Activated CD8-positive, alpha-beta memory T cell treated with anti-CD3 and anti-CD28 coated beads, Interleukin-2, amount 50 U/mL, for 48 hours (primary cell): ENCODE measurements at places on chromosomes 1 and 21.

DNA sequence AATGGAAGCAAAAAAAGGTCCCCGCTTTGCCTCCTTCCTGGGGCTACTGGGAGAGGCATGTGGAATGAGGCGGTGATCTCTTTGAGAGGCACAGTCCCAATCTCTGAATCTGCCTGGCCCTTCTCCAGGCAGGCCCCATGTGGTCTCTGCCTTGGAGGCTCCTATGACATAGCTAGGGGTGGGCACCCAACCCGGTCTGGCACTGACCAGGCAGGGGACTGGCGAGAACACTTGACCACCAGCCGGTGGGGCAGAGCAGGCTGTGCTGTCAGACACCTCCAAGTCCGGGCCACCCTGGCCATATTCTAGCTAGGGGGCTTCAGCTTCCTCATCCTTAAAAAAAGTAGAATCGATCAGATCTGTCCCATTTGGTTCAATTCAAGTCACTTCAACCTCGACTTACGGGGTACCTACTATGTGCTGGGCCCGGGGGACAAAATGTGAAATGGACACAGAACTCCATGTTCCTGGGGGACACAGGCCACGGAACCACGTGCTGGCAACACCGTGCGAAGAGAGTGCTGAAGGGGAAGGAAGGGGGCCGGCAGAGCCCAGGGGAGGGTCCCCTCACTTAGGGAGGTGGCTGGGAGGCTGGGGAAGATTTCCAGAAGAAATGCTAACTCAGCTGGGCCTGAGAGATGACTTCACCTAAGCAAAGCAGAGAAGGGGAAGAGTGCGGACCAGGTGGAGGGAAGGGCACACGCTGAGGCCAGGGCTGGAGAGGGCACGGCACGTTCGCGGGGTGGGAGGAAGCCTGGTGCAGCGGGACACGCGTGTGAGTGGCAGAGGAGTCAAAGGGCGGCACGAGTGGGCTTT is 33.3 kb downstream of the HSPG2 start:
- DNase-seq = no peak

DNA sequence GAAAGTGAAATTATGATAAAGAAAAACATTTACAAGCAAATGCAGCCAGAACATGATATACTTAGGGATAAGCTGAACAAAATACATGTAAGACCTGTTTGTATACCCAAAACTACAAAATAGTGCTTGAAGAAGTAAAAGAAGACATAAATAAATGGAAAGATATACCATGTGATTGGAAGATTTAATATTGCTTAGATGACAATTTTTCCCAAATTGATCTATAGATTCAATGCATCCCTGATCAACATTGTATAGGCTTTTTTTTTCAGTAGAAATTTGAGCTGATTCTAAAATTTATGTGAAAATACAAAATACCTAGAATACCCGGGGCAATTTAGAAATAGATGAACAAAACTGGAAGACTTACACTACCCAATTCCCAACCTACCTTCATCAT is 76.4 kb downstream of the GABPA start:
- DNase-seq = no peak

GRCh38 chr21:42864815-42865775 is 14.2 kb downstream of the WDR4 start:
- DNase-seq = no peak

DNA sequence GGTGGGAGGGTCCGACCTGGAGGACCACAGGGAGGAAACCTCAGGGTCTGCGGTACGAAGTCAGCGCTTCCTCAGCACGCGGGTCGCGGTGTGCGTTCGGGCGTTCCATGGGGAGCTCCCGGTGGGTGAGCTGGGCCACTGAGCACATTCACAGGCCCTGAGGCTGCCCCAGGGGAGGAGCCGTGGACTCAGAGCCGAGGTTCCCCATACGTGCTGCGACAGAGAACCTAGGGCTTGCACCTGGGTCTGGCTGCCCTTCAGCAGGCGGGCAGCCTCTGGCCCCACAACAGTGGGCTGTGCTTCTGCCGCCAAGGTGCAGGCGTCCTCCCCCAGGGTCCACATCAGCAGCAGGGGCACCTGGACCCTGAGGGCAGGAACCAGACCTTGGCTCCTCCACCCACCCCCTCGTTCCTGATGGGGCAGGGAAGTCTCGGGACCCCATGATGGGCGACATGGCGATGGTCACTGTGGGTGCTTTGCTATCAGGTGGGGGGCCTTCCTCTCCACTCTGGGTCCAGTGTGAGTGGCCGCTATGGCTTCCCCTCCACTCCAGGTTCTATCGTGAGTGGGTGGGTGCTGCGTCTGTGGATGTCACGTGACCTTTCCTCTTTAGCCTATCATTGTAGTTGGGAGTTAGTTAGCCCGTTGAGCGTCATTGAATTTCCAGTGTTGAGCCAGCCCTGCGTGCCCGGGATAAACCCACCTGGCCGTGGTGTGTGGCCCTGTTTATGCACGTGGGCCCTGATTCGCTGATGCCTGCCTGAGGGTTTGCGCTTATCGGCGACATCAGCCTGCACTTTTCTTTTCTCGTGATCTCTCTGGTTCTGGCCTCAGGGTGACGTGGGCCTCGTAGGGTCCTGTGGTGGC is 27.9 kb downstream of the FTCD start:
- no peak for DNase-seq

DNA sequence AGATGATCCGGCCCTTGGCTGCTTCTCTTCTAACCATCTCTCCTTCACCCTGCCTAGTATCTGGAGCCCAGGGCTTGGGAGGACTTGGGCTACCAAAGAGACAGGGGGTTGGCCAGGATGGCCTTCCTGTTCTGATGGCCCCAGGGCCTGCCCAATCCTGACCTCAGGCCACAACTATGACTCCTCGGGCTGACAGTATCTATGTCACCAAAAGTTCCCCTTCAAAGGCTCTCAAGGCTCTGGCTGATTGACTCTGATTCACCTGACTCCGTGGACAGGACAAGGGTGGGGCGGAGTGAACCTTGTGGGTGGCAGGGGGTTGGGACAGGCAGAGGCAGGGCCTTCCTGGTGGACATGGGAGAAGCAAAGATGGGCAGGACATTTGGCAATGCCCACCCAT is 12.7 kb downstream of the MEF2D start:
- no peak for DNase-seq

DNA sequence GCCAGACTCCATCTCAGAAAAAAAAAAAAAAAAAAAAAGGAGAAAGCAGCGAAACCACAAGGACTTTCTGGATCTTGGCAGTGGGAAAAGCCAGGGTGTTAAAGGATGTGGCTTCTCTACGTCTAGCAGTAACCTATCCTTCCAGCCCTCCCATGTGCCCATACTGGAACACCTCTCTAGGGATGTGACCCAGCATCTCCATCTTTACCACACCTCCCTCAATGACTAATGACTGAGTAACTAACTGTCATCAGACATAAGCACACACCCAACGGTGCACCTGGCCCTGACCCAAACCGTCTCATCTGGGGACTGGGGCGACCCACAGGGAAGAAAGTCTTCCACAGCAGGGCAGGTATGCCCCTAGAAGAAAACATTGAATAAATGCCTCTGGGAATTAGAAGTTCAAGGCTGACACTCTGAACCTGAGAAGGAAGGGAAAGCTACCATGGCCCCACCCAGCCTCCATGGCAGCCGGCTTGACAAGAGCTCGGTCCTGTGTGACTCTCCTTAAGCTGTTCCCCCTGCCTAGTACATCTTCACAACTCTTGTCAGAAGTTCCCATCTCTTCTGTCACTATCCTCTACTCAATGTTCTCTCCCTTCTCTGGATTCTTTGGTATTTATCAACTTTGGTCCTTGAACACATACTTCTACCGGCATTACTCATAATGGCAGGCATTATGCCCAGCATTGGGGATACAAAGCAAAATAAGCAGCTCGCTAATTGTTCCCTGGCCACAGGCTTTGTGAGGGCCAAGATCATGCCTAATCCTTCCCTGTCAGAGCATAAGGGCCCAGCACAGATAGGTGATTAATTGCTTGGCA is 14.8 kb upstream of the PAQR6 start:
- DNase-seq = no peak

DNA sequence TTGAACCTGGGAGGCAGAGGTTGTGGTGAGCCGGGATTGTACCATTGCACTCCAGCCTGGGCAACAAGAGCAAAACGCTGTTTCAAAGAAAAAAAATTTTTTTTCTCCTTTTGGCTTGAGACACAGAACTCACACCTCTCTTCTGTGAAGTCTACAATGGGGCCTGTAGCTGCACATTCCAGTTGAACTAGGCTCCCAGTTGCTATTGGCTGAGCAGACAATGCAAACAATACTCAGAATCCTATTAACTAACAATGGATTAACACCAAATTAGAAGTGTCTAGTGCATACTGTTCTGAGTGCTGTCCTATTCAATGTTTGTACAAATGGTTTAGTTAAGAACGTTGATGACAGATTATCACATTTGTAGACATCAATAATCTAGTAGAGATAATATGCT is 17.6 kb upstream of the MCL1 start:
- DNase-seq = no peak

DNA sequence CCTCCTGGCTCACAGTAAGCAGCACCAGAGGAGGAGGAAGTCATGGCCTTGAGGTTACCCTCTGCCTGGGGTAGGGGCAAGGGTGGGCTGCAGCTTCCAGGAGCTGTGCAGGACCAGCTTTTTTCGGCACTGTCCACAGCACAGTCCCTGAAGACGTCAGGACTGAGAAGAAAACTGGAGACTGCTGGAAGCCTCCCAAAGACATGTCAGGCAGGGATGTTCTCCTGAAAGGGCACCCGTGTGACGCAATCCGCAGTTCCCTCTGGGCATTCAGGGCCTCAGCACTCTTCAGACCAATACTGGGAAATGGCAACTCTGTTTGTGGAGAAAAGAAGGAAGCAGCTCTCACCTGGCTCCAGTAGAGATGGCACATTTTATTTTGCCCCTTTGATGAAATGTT is 64.8 kb upstream of the TENT5C start:
- DNase-seq = no peak

GRCh38 chr1:230270559-230271281 is 155.4 kb downstream of the PGBD5 start:
- DNase-seq = no peak

DNA sequence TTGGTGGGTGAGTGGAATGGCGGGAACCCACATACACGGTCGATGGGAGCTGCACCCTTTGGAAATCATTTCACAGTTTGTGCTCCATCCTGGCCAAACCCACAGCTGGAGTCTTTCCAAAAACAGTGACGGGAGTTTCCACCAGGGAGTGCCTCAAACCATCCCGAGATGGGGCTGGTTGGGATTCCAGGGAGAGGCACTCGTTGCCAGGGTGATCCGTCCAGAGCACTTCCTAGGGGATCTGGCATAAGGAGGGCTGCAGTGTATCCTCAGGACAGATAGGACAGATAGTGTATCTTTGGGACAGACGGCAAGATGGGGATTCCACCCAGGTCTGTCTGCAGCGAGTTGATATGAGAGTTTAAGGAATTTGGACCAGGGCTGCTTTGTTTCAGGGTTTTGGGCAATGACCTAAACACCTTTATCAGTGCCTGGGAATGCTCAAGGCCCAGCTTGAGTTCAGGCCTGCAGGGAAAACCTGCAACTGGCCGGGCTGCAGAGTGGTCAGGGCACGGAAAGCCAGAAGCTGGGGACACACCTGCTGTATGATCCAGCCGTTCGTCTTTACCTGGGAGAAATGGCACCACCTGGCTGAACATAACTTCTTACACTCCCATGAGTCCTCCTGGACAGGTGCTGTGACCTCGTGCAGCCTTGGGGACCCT is 3.4 kb upstream of the POFUT2 start:
- peak; percentile 46 for DNase-seq

- no peak for DNase-seq
Measured at GRCh38 chr1:112502826-112503225, 5.9 kb upstream of the WNT2B start.
